ENCODE measurements at places on chromosomes 16 and 17.

DNA sequence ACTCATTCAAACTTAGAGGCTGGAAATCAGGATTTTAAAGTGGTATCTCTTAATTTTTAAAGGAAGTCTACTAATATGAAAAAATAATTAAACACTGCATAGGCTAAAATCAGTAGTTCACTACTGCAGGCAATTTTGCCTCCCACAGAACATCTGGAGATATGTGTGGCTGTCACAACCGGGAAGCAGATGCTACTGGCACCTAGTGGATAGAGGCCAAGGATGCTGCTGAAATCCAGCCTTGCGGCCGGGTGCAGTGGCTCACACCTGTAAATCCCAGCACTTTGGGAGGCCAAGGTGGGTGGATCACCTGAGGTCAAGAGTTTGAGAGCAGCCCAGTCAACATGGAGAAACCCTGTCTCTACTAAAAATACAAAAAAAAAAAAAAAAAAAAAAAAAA lies 473.9 kb downstream of the XYLT1 start:
- DNase-seq, result no peak

DNA sequence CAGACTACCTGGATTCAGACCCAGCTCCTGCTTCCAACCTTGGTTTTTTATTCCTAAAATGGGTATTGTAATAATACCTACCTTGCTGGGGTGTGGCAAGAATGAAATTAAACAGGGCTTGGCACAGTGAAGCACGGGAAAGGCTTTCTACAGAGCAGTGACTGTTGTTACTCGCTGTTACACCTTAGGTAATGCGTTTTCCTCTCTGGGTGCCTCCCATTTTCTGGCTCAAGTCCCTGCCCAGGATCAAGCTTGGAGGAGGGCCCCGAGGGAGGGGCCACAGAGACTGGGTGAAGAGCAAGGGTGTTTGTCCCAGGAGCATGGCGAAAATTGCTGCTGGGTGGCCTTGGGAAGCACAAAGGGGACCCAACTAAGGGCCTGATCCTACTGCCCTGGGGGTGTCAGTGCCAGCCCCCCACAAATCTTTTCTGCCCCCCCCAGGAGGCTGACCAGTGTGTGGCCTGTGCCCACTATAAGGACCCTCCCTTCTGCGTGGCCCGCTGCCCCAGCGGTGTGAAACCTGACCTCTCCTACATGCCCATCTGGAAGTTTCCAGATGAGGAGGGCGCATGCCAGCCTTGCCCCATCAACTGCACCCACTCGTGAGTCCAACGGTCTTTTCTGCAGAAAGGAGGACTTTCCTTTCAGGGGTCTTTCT lies 13.3 kb downstream of the MIEN1 start:
- no peak for DNase-seq

- DNase-seq, result no peak
Measured at GRCh38 chr17:81992306-81993102, 15.1 kb downstream of the ASPSCR1 start.

GRCh38 chr16:28163699-28164098 lies 48.1 kb downstream of the XPO6 start:
- DNase-seq, result no peak

DNA sequence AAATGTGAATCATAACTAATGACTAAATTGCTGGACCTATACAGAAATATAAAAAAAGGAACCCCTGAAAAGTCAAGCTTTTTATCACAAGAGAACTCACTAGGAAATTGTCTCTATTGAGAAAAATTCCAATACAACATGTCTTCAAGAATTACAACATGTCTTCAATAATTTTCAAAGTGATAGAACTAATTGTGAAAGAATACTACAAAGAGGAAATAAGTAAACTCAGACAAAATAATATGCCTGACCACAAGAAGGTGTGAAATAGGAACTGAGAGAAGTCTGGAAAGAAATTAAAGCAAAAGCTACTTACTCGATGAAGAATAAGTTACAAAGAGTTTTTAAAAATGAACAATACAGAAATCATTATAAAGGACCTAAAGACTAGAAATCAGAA lies 29.9 kb upstream of the OR1G1 start:
- no peak for DNase-seq

- no peak for DNase-seq
Measured at GRCh38 chr17:19760746-19761145, 12.6 kb upstream of the ALDH3A1 start.

Data from activated CD8-positive, alpha-beta memory T cell treated with anti-CD3 and anti-CD28 coated beads, Interleukin-2, amount 10 ng/mL, durations not matched to agents 7 days and 5 days (primary cell).